GM12892 (cell line): ENCODE measurements at places on chromosomes 2 and 18.

GRCh38 chr2:105111365-105112150 is 73.7 kb downstream of the MRPS9 start:
- no peak for DNase-seq

GRCh38 chr2:27245116-27245515 is 17.7 kb downstream of the SLC30A3 start:
- DNase-seq, result no peak

GRCh38 chr2:142992840-142993239 is 115.4 kb downstream of the KYNU start:
- no peak for DNase-seq

DNA sequence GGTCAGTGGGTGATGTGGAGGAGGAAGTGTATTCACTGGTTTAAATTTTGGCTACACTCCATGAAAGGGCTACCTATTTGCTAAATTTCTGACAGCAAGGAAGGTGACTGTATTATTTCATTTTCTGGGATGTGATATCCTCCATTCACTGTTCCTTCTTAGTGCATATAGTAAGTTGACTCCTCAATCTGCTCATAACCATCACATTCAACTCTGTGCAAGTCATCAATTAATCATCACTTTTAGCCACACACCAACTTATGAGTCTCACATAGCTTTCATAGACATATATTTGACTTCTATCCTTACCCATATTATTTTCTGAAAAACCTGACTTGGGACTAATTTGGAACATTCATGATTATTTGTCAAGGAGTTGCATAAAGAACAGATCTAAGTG is 16.9 kb downstream of the KLHL41 start:
- DNase-seq, result no peak

GRCh38 chr2:62163834-62164233 is 32.1 kb upstream of the B3GNT2 start:
- no peak for DNase-seq

GRCh38 chr2:160251569-160251968 is 51.5 kb upstream of the ITGB6 start:
- no peak for DNase-seq

DNA sequence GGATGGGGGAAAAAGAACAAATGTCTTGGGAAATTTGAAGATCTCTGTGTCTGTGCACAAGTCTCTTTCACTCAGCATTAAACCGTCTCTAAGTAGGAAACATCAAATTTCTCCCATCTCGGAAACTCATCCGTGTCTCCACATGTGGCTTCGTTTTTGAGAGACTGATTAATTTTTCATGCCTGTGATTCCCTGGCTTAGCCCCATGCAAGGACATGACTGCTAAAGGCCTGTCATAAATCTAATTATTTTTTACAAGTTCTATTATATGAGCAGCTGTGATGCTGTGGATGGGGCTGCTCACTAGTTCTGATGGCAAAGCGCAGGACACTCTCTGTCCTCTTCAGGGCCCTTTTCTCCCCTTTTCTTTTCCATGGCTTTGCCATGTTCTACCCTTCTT is 129.1 kb downstream of the RGPD3 start:
- no peak for DNase-seq

GRCh38 chr2:161265874-161266273 is 42.4 kb upstream of the PSMD14 start:
- DNase-seq, result no peak

GRCh38 chr18:34543945-34544344 is 166.2 kb upstream of the DTNA start:
- no peak for DNase-seq

- DNase-seq, result no peak
These were observed 792.6 kb downstream of the PLCL1 start for GRCh38 chr2:198596985-198597384.

DNA sequence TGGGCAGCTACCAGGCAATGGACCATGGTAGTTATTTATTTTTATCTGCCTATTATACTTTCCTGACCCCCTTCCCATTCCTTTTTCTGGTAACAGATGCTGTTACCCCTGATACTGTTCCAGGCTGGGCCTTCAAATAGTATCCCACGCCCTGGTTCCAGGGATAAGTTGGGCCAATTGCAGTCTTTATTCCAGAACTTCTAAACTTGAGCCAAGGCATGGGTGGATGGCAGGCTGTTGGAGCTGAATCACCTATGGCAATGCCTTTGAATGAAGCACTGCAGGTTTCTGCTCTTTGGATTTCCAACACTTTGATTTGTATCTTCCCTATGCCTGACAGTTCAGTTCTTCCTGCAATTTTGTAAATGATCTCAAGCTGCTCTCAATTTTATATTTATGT is 99.2 kb upstream of the LHCGR start:
- no peak for DNase-seq

GRCh38 chr2:195343540-195343939 is 313.5 kb upstream of the SLC39A10 start:
- no peak for DNase-seq

GRCh38 chr2:167134381-167135072 is 246.2 kb downstream of the XIRP2 start:
- DNase-seq, result no peak

GRCh38 chr2:86284401-86284841 is 53.0 kb downstream of the REEP1 start:
- DNase-seq, result no peak

DNA sequence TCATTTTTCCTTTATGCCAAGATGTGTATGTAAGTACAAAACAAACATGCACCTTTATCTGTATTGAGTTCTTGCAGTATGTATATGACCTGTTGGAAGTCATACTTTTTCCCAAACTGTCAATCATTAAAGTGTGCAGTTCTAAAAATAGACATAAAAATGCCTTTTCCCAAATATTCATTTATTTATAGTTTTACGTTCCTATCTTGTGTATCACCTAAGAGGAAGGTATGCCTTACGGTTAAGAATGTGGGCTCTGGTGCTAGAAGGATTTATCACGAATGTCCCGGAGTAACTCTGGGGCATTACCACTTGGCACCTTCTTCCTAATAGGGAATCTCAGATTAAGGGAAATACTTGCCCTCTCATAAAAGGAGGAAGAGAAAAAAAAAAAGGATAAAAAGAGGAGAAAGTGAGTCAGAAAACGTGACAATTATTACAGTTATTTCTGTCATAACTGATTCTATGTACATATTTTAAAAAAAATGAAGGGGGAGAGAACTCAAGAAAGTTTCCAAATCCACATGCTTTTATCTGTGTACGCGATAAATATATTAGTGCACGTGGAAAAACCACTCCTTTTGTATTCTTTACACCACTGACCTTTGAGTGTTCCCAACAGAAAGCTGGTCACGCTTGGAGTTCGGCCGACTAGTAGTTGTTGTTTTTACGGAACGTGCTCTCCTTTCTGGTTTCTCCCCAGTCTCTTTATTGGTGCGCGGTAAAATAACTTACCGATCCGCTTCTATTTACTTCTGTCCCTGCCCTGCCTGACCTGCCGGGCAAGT is 721 bp downstream of the MCEE start:
- DNase-seq, result no peak

GRCh38 chr2:69165091-69165880 is 152.3 kb downstream of the ANTXR1 start:
- DNase-seq, result no peak

GRCh38 chr2:96074156-96074555 is 39.4 kb upstream of the GPAT2 start:
- no peak for DNase-seq

GRCh38 chr18:58911241-58911640 is 46.6 kb downstream of the ZNF532 start:
- DNase-seq, result no peak

GRCh38 chr18:48662011-48662661 is 123.3 kb downstream of the CTIF start:
- DNase-seq, result no peak

GRCh38 chr2:201923436-201924328 is 110.0 kb upstream of the FZD7 start:
- no peak for DNase-seq

DNA sequence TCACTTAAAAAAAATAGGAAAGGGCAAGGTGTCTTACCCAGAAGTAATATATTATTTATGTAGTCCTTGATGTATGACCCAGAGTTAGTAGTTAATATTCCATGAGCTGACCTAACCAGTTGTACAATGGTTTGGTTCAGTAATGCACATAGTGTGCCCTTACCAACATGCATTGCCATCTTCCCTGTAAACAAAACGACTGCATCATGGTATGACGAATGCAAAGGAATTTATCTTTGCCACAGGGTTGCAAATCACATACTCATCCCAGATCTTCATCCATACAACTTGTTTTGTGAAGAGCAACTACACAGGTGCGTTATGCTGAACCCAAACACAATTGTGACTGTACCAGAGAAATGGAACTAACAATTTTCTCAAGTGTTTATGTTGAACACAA is 68.9 kb upstream of the ZSWIM2 start:
- no peak for DNase-seq

DNA sequence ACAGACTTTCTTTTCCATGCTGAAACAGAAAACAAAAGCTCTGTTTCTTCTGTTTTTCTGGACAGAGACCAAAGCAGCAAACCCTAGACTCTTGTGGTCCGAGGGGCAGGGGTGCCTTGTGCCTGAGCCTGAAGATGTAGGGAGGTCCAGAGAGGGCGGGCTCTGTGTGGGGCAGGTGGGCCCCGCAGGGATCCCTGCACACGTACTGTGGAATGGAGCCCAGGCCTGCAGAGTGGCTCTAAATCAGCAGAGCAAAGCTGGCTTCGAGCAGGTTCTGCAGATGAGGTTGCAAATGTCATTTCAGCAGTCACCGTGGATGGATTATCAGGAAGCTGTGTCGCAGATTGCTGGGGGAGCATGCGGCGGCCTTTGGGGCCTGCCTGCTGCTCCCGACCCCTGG is 438.6 kb downstream of the RNF144A start:
- DNase-seq, result no peak

GRCh38 chr18:7742224-7742623 is 175.1 kb downstream of the PTPRM start:
- DNase-seq, result no peak

DNA sequence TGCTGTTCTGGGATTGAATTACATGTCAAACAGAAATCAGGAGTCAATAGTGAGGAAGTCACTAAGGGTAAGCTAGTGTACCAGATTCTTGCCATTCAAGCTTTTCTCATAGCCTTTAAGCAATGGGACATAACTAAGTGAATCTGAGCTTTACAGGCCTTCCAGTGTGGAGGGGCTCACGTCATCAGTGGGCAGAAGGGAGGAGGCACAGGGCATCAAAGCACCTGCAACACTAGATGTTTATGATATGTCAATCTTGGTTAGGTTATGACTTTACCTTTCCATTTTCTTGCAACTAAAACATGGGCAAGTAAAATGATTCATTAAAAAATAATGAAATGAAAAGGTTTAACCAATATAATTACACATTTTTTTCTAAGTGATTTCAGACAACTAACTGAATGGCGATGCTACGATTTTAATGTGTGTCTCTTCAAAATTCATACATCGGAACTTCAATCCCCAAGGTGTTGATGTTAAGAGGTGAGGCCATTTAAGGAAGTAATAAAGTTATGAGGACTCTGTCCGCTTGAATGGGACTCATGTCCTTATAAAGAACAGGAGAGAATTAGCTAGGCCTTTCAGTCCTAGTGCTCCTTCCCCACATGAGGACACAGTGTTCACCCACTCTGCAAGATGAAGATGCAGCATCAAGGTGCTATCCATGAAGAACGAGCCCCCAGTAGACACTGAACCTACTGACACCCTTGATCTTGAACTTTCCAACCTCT is 1169.2 kb upstream of the NXPH2 start:
- no peak for DNase-seq

- no peak for DNase-seq
These were observed 100.1 kb upstream of the MAP4K4 start for GRCh38 chr2:101597347-101597944.

GRCh38 chr2:55616551-55617174 is 759 bp downstream of the PPP4R3B start:
- peak; percentile 18 for DNase-seq

DNA sequence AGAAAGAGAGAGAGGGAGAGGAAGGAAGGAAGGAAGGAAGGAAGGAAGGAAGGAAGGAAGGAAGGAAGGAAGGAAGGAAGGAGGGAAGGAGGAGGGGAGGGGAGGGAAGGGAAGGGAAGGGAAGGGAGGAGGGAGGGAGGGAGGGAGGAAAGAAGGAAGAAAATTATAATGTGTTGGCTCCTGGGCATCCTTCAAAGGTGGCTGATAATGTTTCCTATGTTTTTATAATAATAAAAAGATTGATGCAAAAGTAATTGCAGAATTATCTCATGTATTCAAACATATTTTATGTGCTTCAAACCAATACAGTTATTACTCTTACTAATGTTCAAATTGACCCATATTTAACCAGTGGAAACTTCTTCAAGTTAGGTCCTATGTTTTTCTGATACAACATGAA is 260.9 kb downstream of the LNPK start:
- no peak for DNase-seq

GRCh38 chr2:148554459-148555247 is 89.9 kb upstream of the EPC2 start:
- DNase-seq, result no peak

DNA sequence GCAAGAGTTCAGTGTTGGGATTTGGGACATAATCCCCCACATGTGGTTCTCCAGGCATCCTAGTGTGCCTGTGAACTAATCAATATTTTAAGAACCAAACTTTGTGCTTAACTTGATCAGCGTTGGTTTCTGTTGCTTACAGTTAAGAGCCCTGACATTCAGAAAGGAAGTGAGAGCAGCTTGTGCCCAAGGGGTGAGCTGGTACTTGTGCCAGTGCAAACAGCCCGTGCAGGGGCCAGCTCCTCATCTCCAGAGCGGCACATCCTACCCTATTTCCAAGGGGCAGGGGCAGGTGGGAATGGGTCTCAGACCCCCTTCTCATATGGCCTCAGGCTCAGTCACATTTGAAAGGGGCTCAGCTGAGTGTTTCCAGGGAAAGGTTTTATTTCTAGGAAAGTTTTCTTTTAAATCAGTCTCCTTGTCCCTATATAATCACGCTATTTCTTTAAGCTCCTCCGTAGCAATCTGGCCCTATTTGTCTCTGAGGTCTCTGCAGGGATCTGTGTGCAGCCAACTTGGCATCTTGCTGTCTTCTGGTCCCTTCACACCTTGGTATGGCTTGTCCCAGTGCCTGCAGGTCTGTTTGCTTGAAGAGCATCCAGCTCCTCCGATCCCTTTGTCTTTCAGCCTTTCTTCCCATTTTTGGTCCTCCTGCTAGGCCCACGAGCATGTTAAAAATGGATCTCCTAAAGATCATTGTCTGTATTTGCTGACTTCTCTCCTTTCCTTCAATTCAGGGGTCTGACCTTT is 358.9 kb downstream of the HRH4 start:
- DNase-seq, result no peak

DNA sequence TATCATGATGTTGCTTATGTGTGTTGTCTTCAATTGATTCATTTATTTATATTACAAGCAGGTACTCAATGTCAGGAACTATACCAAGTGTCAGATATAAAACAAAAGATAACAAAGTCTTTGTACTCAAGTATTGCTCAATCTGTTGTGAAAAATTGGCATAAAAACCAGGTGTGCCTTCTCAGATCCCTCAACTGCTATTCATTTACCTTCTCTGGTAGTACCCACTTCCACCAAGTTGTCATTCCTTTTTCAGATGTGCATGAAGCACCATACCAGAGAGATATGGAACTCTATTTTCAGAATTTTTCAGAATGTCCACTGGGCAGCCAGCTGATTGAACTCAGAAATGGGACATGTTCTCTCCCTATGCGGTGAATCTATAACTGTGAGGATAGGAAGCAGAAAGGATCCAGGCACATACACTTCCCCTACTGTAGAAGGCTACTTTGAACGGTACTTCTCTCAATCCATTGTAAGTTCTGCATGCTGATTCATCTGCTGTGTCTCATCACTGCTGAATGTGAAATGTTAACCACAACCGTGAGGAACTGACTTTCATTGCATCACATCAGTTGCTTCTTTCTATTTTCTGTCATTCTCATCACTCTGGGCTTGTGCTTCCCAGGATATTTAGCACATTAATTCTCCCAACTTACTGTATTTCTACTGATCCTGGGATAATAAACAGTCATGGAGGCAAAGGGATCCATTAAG is 1621.3 kb downstream of the SUCLG1 start:
- no peak for DNase-seq
